ENCODE measurements at places on chromosomes 1 and 21. TPM values are rescaled to one million over a fixed set of nuclear protein-coding genes. Genes with fewer than 3 reads are reported as not detected.

The RGS8 gene
- total RNA-seq = not detected

The BMP8B gene
- 0.18 TPM for total RNA-seq

The PROX1 gene
- total RNA-seq = 0.70 TPM

The TDRKH gene
- 5.3 TPM for total RNA-seq

The DNAJC28 gene
- total RNA-seq = 1.8 TPM

The CD101 gene
- total RNA-seq = 0.42 TPM

The CFAP107 gene
- total RNA-seq = not detected

The FCRL5 gene
- 0.09 TPM for total RNA-seq

The ARID1A gene
- total RNA-seq = 60.2 TPM

The CFAP57 gene
- total RNA-seq = not detected

The DCAF6 gene
- 20.1 TPM for total RNA-seq

The UBXN10 gene
- total RNA-seq = 1.1 TPM

The ANKRD35 gene
- 22.4 TPM for total RNA-seq

The ADORA1 gene
- total RNA-seq = 0.64 TPM

The CORT gene
- 0.38 TPM for total RNA-seq

The ADAM30 gene
- not detected for total RNA-seq

The CYP4B1 gene
- 126 TPM for total RNA-seq

The TMPRSS15 gene
- total RNA-seq = not detected

The TMEM240 gene
- total RNA-seq = not detected

The CLEC20A gene
- total RNA-seq = not detected

- DNase-seq = no peak
- peak overlapping the region; percentile 57 for H3K4me3 ChIP-seq
- H3K36me3 ChIP-seq = no peaks in the 10 kb centered on the region
- peak overlapping the region; percentile 90 for H3K27ac ChIP-seq
- H3K27me3 ChIP-seq = no peaks in the 10 kb centered on the region
Observed at GRCh38 chr1:234969581-234970400, 158.8 kb downstream of the TOMM20 start.

- no peaks in the 10 kb centered on the region for H3K4me1 ChIP-seq
- no peaks in the 10 kb centered on the region for H3K36me3 ChIP-seq
- DNase-seq = no peak
- no peaks in the 10 kb centered on the region for H3K27me3 ChIP-seq
Observed at GRCh38 chr21:46008893-46009621, 27.5 kb downstream of the COL6A1 start.

- peak overlapping the region; percentile 11 for H3K4me3 ChIP-seq
- no peak for DNase-seq
- no peaks in the 10 kb centered on the region for H3K27me3 ChIP-seq
Observed at GRCh38 chr1:3351449-3352298, 102.8 kb upstream of the ARHGEF16 start.

DNA sequence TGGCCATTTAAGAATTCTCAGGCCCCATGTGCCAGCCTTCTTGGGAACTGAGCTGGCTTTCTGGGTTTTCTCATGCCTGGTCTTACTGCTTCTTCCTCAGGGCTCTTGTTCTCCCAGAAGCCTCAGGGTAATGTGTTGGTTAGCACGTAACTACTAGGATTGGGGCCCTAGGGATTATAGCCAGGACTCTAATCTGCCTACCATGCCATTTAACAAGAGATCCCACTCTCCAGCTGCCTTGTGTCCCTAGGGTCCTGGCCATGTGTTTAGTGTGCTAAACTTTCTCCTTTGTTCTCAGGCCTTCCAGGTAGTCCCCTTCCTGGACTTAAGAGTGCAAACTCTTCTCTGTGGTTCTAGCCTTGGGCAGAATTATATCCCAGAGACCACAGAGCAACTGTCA lies 2.2 kb upstream of the SH3BGRL3 start:
- no peaks in the 10 kb centered on the region for H3K27me3 ChIP-seq
- H3K27ac ChIP-seq = peak overlapping the region; percentile 99
- H3K4me1 ChIP-seq = peaks cover 81% of the 10 kb centered on the region
- no peak overlapping the region for H3K4me3 ChIP-seq

DNA sequence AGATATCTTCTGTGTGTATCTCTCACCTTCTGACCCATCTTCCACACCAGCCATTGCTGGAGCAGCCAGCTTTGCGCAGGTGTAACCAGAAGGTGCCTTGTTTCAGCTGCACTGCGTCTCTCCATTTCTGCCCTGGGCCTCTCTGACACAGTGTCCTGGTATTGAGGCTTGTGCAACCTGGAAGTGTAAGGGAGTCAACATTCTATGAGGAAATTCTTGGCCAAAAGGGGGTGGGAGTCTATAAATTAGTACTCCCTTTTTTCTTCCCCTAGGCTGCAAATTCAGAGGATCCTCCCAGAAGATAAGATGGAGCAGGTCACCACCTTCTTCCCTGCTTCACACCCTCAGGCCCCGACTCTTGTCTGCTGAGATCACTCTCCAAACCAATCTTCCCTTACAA lies 109.1 kb downstream of the MRPS6 start:
- H3K27ac ChIP-seq = no peak overlapping the region
- no peak overlapping the region for H3K4me3 ChIP-seq
- H3K36me3 ChIP-seq = no peaks in the 10 kb centered on the region
- H3K4me1 ChIP-seq = no peaks in the 10 kb centered on the region

DNA sequence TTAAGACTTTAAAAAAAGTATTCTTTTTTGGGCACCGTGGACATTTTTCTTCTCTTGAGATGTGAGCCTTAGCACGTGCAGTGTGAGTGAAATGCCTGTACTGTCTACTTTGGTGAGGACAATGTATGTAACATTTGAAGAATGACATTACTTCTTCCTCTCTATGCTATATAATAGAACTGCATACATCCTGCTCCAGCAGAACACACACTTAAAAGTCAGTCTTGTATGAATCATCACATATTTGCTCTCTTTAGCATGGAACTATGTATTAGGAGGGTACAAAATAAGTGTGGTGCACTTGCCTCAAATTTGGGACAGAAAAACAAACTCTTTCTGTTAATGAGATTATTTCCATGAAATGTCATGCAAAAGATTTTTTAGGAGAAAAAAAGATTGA lies 358.4 kb upstream of the SGIP1 start:
- H3K4me3 ChIP-seq = no peak overlapping the region
- no peak for DNase-seq
- H3K27ac ChIP-seq = no peak overlapping the region
- H3K27me3 ChIP-seq = no peaks in the 10 kb centered on the region
- no peaks in the 10 kb centered on the region for H3K4me1 ChIP-seq
- no peaks in the 10 kb centered on the region for H3K36me3 ChIP-seq

GRCh38 chr21:37675202-37675801 lies 241.0 kb downstream of the KCNJ6 start:
- H3K4me3 ChIP-seq = no peak overlapping the region
- H3K27ac ChIP-seq = no peak overlapping the region
- H3K4me1 ChIP-seq = peaks cover 9% of the 10 kb centered on the region
- no peaks in the 10 kb centered on the region for H3K27me3 ChIP-seq
- no peaks in the 10 kb centered on the region for H3K36me3 ChIP-seq

DNA sequence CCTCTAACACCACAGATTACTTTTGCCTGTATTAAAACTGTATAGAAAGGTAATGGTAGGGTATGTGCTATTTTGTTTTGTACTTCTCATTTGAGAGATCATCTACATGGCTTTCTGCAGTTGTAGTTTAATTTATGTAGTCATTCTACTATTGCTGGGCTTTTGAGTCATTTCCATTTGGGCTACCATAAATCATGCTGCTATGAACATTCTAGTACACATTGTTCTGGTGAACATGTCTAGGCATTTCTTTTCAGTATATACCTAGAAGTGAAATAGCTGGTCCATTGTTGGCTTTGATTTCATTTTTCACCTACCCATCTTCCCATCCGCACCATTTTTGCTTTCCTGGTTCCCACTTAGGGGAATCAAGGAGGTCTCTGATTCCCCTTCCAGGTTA lies 18.7 kb downstream of the EDN2 start:
- no peak overlapping the region for H3K4me3 ChIP-seq
- no peak for DNase-seq
- no peaks in the 10 kb centered on the region for H3K27me3 ChIP-seq
- H3K4me1 ChIP-seq = peaks cover 8% of the 10 kb centered on the region

DNA sequence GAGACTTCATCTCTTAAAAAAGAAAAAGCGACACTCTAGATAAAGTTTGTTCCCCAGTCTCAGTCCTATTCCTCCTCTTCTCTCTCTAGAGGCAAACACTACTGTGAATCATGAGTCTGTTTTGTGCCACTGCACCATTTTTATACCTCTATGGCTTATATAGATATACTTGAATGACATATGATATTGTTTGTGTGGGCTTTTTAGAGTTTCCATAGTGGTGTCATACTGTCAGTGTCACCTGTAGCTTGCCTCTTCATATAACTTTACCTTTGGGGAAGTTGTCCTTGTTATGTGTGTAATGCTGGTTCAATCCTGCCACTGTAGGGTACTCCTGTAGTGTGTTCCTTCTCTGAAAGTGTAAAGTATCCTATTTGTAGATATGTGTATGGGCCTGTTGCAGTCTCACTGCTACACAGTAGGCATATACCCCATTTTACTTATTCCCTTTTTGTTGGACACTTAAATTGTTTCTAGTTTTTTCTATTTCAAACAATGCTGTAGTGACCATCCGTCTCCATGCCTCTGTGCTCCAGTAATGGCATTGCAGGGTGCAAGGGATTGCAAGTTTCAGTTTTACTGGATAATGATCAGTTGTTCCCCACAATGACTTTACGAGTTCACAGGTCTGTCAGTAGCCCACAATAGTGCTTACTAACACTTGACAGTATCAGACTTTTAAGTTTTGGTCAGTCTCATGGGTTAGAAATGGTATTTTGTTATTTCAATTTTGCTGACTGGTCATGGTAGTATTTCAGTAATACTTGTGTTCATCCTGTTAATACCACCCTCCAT lies 2.7 kb downstream of the PRMT2 start:
- H3K27me3 ChIP-seq = no peaks in the 10 kb centered on the region
- no peaks in the 10 kb centered on the region for H3K36me3 ChIP-seq
- DNase-seq = no peak

GRCh38 chr21:44552136-44552535 lies 831 bp upstream of the KRTAP10-2 start:
- H3K27ac ChIP-seq = no peak overlapping the region
- no peaks in the 10 kb centered on the region for H3K27me3 ChIP-seq
- H3K4me1 ChIP-seq = peaks cover 35% of the 10 kb centered on the region

- H3K36me3 ChIP-seq = no peaks in the 10 kb centered on the region
- H3K4me3 ChIP-seq = no peak overlapping the region
- no peak overlapping the region for H3K27ac ChIP-seq
- no peaks in the 10 kb centered on the region for H3K27me3 ChIP-seq
- DNase-seq = no peak
Observed at GRCh38 chr1:200374569-200375295, 35.1 kb downstream of the ZNF281 start.

- no peaks in the 10 kb centered on the region for H3K36me3 ChIP-seq
- H3K4me1 ChIP-seq = no peaks in the 10 kb centered on the region
- no peak overlapping the region for H3K4me3 ChIP-seq
- H3K27ac ChIP-seq = no peak overlapping the region
- H3K27me3 ChIP-seq = peaks cover 72% of the 10 kb centered on the region
Observed at GRCh38 chr1:180250883-180251509, 20.9 kb downstream of the LHX4 start.

GRCh38 chr1:158798531-158798930 lies 17.5 kb upstream of the OR6N2 start:
- DNase-seq = no peak
- no peak overlapping the region for H3K27ac ChIP-seq
- no peaks in the 10 kb centered on the region for H3K4me1 ChIP-seq
- no peak overlapping the region for H3K4me3 ChIP-seq
- H3K27me3 ChIP-seq = no peaks in the 10 kb centered on the region

DNA sequence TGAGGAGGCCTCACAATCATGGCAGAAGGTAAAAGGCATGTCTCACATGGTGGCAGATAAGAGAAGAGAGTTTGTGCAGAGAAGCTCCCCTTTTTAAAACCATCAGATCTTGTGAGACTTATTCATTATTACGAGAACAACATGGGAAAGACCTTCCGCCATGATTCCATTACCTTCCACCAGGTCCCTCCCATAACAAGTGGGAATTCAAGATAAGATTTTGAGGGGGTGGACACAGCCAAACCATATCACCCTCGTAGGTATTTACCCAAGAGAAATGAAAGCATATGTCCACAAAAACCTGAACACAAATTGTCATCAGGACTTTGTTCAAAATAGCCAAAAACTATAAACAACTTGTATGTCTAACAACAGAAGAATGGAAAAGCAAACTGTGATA lies 45.9 kb upstream of the TENT5C start:
- H3K4me3 ChIP-seq = no peak overlapping the region
- DNase-seq = no peak
- no peaks in the 10 kb centered on the region for H3K27me3 ChIP-seq
- no peaks in the 10 kb centered on the region for H3K4me1 ChIP-seq
- H3K27ac ChIP-seq = no peak overlapping the region

DNA sequence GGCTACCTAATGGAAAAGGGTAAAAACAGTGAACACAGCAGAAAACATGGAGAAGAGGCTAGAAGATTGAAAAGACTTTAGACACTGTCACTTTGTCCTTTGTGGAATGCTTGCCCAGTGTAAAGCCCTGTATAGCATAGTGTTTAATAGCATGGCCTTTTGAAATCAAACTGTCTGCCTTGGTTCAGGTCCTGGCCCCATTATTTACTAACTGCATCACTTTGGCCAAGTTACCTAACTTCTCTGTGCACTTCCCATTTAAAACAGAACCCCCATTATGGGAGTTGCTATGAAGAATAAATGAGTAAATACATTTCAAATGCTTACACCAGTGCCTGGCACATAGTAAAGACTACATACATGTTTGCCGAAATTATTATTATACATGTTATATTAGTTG lies 12.1 kb downstream of the PHC2 start:
- H3K4me1 ChIP-seq = no peaks in the 10 kb centered on the region
- H3K4me3 ChIP-seq = no peak overlapping the region
- no peaks in the 10 kb centered on the region for H3K27me3 ChIP-seq
- no peak for DNase-seq
- no peak overlapping the region for H3K27ac ChIP-seq

GRCh38 chr1:31571340-31572295 lies 4.7 kb upstream of the TINAGL1 start:
- H3K27ac ChIP-seq = no peak overlapping the region
- no peaks in the 10 kb centered on the region for H3K36me3 ChIP-seq
- no peak for DNase-seq
- H3K4me1 ChIP-seq = peaks cover 64% of the 10 kb centered on the region
- no peak overlapping the region for H3K4me3 ChIP-seq

GRCh38 chr1:89721351-89721750 lies 88.4 kb downstream of the LRRC8C start:
- no peaks in the 10 kb centered on the region for H3K36me3 ChIP-seq
- no peak overlapping the region for H3K4me3 ChIP-seq
- H3K27me3 ChIP-seq = no peaks in the 10 kb centered on the region
- DNase-seq = no peak
- peaks cover 10% of the 10 kb centered on the region for H3K4me1 ChIP-seq

DNA sequence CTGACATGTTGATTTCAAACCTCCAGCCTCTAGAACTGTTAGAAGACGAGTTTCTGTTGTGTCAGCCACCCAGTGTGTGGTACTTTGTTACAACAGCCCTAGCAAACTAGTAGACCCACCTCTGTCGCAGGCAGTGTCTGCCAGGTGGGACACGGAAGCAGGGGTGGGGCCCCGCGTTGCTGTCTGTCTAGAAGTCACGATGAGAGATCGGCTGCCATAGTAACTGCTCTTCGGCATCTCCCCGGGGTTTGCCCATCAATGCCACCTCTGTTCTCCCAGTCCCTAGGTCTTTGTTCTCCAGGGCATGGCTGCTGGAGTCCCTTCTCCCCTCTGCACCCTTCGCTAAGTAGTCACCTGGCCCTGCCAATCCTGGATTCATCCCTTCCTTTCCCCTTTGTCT lies 15.2 kb upstream of the CLSTN1 start:
- no peak overlapping the region for H3K27ac ChIP-seq
- no peaks in the 10 kb centered on the region for H3K27me3 ChIP-seq
- H3K4me3 ChIP-seq = no peak overlapping the region
- peaks cover 88% of the 10 kb centered on the region for H3K4me1 ChIP-seq
- H3K36me3 ChIP-seq = no peaks in the 10 kb centered on the region

GRCh38 chr1:240151136-240151735 lies 59.6 kb downstream of the FMN2 start:
- DNase-seq = no peak
- H3K27ac ChIP-seq = no peak overlapping the region
- no peaks in the 10 kb centered on the region for H3K36me3 ChIP-seq

All from esophagus squamous epithelium (tissue), 5 donors.